ENCODE measurements at places on chromosomes 13 and 19.

DNA sequence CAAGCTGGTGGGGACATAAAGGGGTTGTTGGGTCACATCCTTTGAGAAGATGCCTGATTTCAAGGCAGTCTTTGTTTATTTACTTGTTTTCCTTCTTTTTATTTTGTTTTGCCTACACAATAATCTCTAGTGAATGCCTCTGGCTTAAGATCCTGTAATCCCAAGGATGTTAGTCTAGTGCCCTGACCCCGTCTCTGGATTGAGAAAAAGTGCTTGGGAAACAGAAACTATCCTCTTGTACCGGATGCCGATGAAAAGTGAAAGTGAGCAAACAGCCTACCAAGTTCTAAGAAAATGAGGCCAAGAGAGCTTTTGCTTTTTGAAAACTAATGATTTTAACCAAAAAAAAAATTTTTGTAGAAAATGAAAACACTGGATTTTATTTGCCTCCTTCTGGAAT, 42.1 kb upstream of the C1QTNF9 start:
- no peak for DNase-seq
- no peak overlapping the region for H3K4me3 ChIP-seq
- no peaks in the 10 kb centered on the region for H3K27me3 ChIP-seq
- H3K27ac ChIP-seq, result peak overlapping the region; percentile 40

GRCh38 chr13:46572752-46573431, 19.9 kb downstream of the LRCH1 start:
- no peaks in the 10 kb centered on the region for H3K27me3 ChIP-seq
- no peaks in the 10 kb centered on the region for H3K36me3 ChIP-seq
- DNase-seq, result no peak
- H3K27ac ChIP-seq, result no peak overlapping the region

DNA sequence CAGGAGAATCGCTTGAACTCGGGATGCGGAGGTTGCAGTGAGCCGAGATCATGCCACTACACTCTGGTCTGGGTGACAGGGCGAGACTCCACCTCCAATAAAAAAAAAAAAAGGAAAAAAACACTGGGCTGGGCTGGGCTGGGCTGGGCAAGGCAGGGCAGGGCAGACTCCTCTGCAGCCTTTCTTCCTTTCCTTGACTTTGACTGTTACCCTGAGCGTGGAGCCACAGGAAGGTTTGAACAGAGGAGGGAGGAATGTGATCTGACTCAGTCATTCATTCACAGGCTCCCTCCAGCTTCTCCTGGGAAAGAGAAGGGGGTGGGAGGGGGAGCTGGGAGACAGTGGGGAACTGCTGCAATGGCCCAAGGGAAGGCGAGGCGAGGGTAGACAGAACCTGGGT, 2.7 kb upstream of the ACTN4 start:
- no peak for DNase-seq
- no peak overlapping the region for H3K4me3 ChIP-seq
- H3K36me3 ChIP-seq, result no peaks in the 10 kb centered on the region

DNA sequence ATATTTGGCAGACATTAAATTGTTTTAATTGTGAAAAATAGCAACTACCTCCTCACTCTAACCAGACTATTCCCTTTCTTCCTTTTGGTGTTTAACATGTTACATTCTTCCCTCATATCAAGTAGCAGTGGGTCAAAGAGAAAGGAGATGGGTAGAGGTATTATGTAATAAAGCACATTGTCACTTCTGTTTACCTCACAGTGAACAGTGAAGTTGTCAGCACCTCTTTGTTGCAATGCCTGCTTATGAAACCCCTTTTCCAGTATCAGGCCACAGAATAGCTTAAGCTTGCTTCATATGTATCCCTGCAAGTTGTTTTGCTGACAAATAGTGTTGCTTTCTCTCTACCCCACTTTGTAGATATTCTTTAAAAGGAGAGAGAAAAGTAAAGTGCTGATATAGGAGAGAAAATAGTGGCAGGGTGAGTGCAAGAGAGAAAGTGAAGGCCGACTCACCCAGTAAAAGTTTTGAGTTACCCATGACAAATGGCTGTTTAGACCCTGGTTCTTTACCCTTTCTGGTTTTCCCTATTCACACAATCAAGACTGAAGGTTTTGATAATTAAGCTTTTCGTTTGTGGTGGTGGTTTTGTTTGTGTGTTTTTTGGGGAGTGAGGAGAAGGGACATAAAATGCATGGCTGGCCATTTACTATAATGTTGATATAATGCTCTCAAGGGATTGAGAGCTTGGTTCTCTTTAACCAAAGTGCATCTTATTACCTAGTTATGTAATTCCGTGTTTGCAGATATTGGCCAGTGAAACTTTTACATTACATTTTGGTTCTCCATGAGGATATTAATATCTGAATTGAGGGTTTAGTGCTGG, 3.7 kb downstream of the ITM2B start:
- peak overlapping the region; percentile 100 for H3K27ac ChIP-seq
- DNase-seq, result no peak
- H3K4me3 ChIP-seq, result no peak overlapping the region

GRCh38 chr13:95075506-95075905, 225.7 kb downstream of the ABCC4 start:
- H3K4me1 ChIP-seq, result no peaks in the 10 kb centered on the region
- no peaks in the 10 kb centered on the region for H3K27me3 ChIP-seq

DNA sequence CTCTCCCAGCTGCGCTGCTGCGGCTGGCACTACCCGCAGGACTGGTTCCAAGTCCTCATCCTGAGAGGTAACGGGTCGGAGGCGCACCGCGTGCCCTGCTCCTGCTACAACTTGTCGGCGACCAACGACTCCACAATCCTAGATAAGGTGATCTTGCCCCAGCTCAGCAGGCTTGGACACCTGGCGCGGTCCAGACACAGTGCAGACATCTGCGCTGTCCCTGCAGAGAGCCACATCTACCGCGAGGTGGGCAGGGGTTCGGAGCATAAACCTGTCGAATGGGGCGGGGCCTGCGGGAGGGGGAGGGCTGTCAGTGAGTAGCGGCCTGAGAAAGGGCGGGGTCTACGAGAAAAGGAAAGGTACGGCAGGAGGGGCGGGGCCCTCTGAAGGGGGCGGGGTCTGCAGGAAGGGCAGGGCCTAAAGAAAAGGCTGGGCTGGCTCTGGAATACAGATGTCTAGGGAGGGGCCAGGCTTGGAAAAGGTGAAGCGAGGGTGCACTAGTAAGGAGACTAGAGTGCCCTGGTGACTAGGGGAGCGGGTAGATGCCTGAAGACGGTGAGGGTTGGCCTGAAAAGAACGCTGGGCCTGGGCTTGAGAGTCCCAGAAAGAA, 3.6 kb downstream of the CD37 start:
- H3K36me3 ChIP-seq, result no peaks in the 10 kb centered on the region
- no peaks in the 10 kb centered on the region for H3K27me3 ChIP-seq
- peak; percentile 94 for DNase-seq
- peak overlapping the region; percentile 89 for H3K27ac ChIP-seq
- peak overlapping the region; percentile 56 for H3K4me3 ChIP-seq
- H3K4me1 ChIP-seq, result no peaks in the 10 kb centered on the region

DNA sequence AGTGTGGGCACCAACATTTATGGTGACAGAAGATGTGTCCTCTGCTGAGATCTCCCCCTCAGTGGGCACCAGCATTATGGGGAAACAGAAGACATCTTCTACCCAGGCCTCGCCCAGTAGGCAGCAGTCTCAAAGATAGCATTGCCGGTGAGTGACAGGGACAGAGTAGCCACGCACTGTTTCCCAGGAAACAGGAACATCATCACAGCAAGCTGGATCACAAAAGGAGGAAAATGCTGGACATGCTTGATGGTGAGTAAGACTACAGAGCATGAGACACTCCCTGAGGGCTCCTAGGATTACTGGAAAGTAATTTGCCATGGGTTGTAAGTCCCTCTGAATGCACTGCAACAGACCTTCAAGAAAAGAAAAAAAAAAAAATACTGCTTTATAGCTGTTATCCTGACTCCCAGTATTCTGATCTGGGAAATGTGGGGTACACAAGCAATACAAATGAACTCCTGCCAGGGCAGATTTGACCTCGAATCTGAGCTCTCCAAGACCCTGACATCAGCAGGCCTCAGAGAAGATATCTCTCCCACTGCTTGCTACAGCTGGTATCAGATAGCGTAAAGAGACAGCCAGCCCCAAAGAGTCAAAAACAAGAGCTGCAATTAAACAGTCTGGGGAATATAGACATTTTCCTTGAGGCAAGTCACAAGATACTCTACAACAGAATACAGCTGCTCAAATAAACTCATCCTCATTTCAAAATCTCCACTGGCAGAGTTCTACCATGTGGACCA, 180.4 kb downstream of the RBM26 start:
- H3K4me3 ChIP-seq, result no peak overlapping the region
- H3K4me1 ChIP-seq, result no peaks in the 10 kb centered on the region
- no peaks in the 10 kb centered on the region for H3K27me3 ChIP-seq

DNA sequence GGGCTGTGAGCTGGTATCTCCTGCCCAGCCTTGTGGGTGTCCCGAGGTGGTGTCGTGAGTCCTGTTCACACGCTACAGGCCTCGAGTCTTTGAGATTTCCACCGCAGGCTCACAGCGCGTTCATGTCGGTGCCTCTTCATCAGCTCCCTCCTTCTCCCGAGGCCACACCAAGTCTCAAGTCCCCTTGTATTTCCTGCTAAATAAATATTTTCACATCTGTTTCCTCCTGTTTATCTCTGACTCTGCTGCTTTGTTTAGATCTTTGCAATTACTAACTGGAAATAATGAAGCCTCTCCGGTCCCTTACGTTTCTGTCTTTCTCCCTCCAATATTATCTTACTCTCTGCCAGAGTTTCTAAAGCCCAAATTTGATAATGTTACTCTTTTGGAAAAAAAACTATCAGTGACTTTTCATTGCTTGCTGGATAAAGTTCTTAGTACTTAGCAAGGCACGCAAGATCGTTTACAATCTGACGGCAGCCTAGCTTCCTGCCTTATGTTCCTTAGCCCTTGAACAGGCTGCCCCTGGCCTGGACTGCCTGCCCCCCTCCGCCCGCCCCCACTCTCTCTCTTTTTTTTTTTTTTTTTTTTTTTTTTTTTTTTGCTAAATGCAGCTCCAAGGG, 130.5 kb upstream of the RNF113B start:
- H3K27ac ChIP-seq, result peak overlapping the region; percentile 35
- H3K4me3 ChIP-seq, result no peak overlapping the region
- peak; percentile 26 for DNase-seq
- no peaks in the 10 kb centered on the region for H3K36me3 ChIP-seq

GRCh38 chr19:4279267-4279529, 132 bp downstream of the SHD start:
- no peaks in the 10 kb centered on the region for H3K27me3 ChIP-seq
- peak overlapping the region; percentile 43 for H3K4me3 ChIP-seq
- no peak for DNase-seq
- H3K27ac ChIP-seq, result no peak overlapping the region
- H3K36me3 ChIP-seq, result no peaks in the 10 kb centered on the region
- H3K4me1 ChIP-seq, result no peaks in the 10 kb centered on the region

DNA sequence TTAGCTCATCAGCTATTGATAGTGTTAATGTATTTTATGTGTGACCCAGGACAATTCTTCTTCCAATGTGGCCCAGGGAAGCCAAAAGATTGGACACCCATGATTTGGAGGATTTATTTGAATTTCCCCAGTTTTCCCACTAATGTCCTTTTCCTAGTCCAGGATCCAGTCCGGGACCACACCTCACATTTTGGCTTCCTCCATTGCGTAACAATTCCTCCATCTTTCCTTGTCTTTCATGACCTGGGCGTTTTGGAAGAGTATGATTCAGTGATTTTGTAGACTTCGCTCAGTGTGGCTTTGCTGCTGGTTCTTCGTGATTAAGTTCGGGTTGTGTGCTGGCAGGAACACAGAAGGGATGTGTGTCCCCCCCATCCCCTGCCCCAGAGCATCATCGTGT, 3.3 kb upstream of the ATP4A start:
- no peak for DNase-seq
- H3K36me3 ChIP-seq, result no peaks in the 10 kb centered on the region
- H3K27ac ChIP-seq, result no peak overlapping the region
- H3K27me3 ChIP-seq, result no peaks in the 10 kb centered on the region
- no peak overlapping the region for H3K4me3 ChIP-seq

- H3K36me3 ChIP-seq, result no peaks in the 10 kb centered on the region
- H3K4me1 ChIP-seq, result no peaks in the 10 kb centered on the region
- no peak overlapping the region for H3K27ac ChIP-seq
- H3K4me3 ChIP-seq, result no peak overlapping the region
Measured at GRCh38 chr19:49559443-49559842, 20.9 kb downstream of the NOSIP start.

DNA sequence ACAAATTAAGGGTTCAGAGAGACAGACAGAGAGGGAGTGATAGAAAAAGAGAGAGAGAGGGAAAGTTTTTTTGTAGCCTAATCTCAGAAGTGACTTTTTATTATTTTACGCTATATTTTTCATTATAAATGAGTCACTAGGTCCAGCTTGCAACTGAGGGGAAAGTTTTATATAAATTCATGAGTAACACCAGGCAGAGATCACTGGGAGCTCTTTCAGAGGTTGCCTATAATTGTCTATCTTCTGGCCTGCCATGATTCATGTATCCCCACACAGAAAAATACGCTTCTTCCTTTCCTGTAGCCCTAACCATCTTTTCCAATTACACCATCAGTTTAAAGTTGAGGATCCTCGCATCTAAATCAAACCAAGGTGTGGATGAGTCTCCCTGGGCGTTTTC, 467.9 kb downstream of the SLITRK1 start:
- no peaks in the 10 kb centered on the region for H3K27me3 ChIP-seq
- H3K27ac ChIP-seq, result no peak overlapping the region
- H3K36me3 ChIP-seq, result no peaks in the 10 kb centered on the region
- H3K4me1 ChIP-seq, result no peaks in the 10 kb centered on the region
- no peak for DNase-seq
- no peak overlapping the region for H3K4me3 ChIP-seq

GRCh38 chr13:107339209-107339608, 771.3 kb upstream of the ARGLU1 start:
- no peaks in the 10 kb centered on the region for H3K4me1 ChIP-seq
- no peak overlapping the region for H3K4me3 ChIP-seq
- no peaks in the 10 kb centered on the region for H3K36me3 ChIP-seq

DNA sequence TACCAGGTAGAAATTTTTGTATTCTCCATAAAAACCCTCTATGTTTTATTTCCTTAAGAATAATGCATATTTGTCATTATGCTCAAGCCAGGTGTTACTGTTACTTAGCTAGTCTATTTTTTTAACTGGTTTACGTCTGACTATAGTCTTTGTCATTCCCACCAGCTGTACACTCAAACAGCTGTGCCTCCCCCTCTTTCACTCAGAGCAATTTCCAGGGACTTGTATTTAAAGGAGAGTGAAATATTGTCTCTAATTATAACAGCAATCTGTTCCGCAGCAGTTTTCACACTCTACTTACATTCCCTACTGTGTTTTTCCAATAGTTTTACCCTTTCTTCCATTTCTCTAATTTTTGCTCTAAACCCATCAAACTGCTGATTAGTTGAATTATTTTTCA, 813.6 kb upstream of the MIR17HG start:
- no peak overlapping the region for H3K4me3 ChIP-seq
- no peak overlapping the region for H3K27ac ChIP-seq
- no peak for DNase-seq
- H3K36me3 ChIP-seq, result no peaks in the 10 kb centered on the region
- H3K4me1 ChIP-seq, result no peaks in the 10 kb centered on the region

- H3K27me3 ChIP-seq, result no peaks in the 10 kb centered on the region
- H3K4me1 ChIP-seq, result peaks cover 11% of the 10 kb centered on the region
- DNase-seq, result no peak
- peak overlapping the region; percentile 44 for H3K27ac ChIP-seq
Measured at GRCh38 chr13:27607125-27607524, 13.2 kb downstream of the LNX2 start.
